Endothelial cell of umbilical vein (primary cell): ENCODE measurements at places on chromosomes 6 and 20. TPM values are rescaled to one million over a fixed set of nuclear protein-coding genes. Genes with fewer than 3 reads are reported as not detected.

ASIP gene
- not detected in 2 replicates for polyA plus RNA-seq

ULBP2 gene
- 22.8 and 26.4 TPM in 2 replicates for polyA plus RNA-seq

C6orf118 gene
- polyA plus RNA-seq, result not detected in 2 replicates

CCN6 gene
- polyA plus RNA-seq, result not detected in 2 replicates

HLA-DRB1 gene
- polyA plus RNA-seq, result not detected in 2 replicates

DEFB124 gene
- not detected in 2 replicates for polyA plus RNA-seq

BPIFA1 gene
- not detected in 2 replicates for polyA plus RNA-seq

ARFGEF3 gene
- polyA plus RNA-seq, result 1.0 and 1.3 TPM in 2 replicates

SIRPA gene
- polyA plus RNA-seq, result 29.4 and 29.9 TPM in 2 replicates

BCAS1 gene
- polyA plus RNA-seq, result not detected in 2 replicates
